ENCODE measurements at places on chromosomes 16 and 17. TPM values are rescaled to one million over a fixed set of nuclear protein-coding genes. Genes with fewer than 3 reads are reported as not detected.

- H3K27me3 ChIP-seq: no peaks in the 10 kb centered on the region
- H3K36me3 ChIP-seq: no peaks in the 10 kb centered on the region
- no peak overlapping the region for H3K27ac ChIP-seq
These were observed 1.6 kb downstream of the SLC47A2 start for GRCh38 chr17:19714542-19715411.

DNA sequence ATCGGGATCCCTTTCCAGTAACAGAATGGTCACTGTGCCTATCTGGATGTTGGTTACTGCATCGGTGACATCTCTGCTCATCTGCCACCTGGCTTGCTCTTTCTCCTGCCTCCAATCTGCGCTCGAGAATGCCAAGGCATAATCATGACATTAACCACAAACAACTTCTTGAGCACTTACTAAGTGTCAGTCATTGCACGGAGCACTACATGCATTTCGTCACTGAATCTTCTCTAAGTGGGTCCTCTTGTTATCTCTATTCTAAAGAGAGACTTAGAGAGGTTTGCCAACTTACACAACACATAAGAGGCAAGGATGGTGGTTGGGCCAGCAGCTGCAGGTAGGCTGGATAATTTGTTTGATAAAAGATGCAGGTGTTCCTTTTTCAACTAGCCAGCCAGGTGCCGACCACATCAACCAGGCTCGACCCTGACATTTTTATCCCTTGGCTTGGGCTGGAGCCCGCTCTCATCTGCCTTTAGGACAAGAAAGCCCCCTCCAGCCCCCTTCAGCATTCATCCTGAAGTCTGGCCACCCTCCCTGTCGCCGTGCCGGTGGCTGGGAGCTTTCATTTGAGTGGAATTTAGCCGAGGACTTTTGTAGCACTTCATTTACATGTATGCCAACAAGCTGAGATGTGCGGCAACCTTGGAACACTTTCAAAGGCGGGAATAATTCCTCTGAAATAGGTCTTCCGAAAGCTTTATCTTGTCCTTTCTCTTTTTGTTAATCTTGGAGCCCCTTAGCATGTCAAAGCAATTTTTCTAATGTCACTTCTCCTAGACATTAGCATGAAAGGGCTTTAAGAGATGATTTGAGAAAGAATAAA lies 89.3 kb upstream of the NKD1 start:
- no peaks in the 10 kb centered on the region for H3K36me3 ChIP-seq
- no peaks in the 10 kb centered on the region for H3K4me1 ChIP-seq
- H3K4me3 ChIP-seq: no peak overlapping the region
- no peak overlapping the region for H3K27ac ChIP-seq
- H3K27me3 ChIP-seq: peaks cover 100% of the 10 kb centered on the region

NLK gene
- total RNA-seq: 26.3 TPM

SOCS3 gene
- total RNA-seq: 9.5 TPM
